Astrocyte of the spinal cord (primary cell): ENCODE measurements at places on chromosomes 16 and 17.

DNA sequence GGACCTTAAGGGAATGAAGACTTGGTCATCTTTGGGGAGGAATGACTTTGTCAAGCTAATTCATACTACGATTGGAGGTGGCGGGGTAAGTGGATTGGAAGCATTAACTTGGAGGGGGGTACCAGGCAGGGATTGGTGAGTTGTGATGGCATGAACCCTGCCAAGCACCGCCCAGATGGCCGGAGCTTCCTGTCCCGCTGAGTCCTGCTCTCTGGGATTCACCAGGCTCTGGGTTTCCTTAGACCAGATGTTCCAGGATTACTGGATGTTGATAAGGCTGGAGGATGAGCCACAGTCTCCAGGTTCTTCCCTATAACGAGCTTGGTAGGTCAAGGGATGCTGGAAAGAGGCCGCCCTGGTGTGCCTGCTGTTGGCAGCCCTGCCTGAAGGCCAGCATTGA lies 154.9 kb downstream of the SDK2 start:
- DNase-seq: no peak

DNA sequence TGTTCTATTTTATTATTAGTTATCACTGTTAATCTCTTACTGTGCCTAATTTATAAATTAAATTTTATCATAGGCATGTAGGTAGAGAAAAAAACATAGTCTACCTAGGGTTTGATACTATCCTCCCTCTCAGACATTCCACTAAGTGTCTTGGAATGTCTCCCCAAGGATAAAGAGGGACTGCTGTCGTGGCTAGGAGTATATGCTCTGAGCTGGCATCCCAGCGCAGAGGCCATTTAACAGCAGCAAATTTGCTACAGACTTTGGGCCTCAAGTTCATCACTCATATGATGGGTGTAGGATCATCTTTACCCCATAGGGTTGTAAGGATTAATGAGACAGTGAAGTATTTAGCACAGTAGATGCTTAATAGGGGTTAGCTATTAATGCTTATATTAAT lies 56.7 kb downstream of the ZFHX3 start:
- no peak for DNase-seq

- DNase-seq: no peak
Measured at GRCh38 chr17:80047176-80047575, 10.7 kb downstream of the CCDC40 start.

DNA sequence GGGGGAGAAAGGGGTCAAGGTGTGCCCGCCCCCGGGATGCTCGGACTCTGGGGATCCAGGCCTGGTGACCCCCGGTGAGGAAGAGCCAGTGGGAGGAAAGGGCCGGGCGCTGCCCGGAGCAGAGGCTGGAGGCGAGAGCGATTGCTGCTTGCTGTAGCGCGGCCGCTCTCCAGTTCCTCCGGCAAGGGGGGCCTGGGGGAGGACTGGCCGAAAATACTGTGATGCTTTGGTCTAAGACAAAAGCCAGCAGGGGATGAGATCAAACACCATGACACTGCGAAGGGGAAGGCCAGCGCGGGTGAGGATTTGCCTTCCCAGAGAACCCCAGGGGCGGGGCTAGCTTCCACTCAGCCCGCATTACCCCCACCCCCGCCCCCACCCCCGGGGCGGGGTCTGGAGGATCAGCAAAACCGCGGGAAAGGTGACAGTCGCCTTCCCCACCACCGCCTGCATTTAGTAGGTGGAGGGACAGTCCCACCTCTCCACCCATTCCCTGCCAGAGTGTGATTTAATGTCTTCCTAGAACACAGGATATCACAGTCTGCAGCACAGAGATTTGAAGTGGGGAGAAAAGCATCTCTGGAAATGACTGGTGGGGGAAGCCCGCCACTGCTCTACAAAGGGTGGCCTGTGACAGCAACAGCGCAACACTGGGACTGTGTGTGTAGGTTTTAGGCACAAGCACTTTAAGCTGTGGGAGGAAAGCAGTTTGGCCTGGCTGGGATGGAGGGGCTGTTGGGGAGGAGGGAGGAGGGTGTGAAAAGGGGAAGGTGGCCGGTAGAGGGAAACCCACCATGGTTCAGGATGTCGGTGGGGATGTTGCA lies 25.7 kb downstream of the MRC2 start:
- DNase-seq: peak; percentile 68

DNA sequence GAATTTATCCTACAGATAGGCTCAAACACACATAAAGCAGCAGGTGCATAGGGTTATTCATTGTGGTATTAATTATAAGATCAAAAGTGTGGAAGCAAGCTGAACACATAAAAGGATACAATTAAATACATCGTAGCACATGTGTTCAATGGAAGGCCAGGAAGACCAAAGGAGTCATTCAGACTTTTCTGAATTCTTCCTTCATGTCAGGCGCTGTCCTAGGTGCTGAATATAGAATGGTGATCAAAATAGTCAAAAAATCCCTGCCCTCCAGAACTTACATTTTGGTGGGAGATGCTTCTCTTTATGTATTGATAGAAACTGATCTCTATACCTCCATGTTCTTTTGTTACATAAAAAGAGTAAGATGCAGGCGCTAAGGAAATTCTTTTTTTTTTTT lies 439.0 kb upstream of the ASIC2 start:
- DNase-seq: no peak

DNA sequence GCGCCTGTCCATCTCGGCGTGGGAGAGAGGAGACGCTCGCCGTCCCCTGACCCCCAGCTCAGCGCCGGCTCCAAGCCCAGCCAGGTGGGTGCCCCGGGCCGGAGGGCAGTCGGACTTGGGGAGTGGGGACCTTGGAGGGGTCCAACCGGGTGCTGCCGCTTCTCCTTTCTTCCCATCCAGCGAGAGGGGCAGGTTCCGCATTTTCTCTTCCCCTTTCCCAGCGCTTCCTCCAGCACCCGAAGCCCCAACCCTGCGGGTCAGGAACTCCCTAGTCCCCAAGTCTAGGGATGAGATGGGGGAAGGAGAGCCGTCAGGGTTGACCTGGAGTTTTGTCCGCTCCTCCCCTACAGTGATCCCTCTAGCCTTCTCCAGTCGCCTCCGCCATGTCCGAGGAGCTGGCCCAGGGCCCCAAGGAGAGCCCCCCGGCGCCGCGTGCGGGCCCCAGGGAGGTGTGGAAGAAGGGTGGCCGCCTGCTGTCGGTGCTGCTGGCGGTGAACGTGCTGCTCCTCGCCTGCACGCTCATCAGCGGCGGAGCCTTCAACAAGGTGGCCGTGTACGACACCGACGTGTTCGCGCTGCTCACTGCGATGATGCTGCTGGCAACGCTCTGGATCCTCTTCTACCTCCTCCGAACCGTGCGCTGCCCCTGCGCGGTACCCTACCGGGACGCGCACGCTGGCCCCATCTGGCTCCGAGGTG lies at the start of gene OTOP2:
OTOP2 (plus strand) TSS at position 24 of the 699 bp plus-strand sequence; CDS start at position 384, 360 bp downstream.
- DNase-seq: no peak
